ENCODE measurements at places on chromosomes 4 and X.
A peak's percentile ranks its signal among the peaks of the same experiment; 100 is the strongest.

GRCh38 chr4:122762520-122762919 is 30.0 kb downstream of the BBS12 start:
- DNase-seq, result no peak

DNA sequence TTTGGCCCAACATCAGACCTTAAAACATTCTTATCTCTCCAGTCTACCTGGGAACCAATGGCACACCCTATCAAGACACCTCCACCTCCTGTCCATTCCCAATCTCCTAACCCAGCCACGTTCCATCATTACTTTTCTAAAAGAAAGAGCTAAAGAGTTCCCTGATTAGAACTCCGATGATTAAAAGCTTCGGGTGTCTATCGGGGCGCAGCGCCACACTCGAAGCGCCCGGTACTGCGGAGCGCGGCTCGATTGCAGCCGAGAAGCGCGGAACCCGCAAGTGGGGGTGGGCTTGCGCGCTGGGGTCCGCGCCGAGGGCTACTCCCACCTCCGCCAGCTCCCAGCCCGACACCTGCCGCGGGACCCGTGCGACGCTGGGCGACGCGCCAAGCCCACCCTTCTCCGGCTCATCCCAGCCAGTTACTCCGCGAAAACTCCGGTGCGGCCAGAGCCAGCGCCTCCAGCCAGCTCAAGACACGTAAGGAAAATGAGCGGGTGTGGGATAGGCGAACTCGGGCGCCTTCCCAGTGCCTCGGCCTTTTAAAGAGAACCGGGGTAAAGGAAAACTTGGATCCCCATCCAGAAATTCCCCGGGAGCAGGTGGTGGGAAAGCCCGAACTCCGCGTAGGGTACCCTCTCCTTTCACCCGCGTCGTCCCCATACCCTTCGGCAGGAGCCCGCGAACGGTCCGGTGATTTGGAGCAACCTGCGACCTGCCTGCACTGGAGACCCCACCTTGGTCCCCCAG is 593 bp downstream of the NPY1R start:
- DNase-seq, result peak; percentile 36

DNA sequence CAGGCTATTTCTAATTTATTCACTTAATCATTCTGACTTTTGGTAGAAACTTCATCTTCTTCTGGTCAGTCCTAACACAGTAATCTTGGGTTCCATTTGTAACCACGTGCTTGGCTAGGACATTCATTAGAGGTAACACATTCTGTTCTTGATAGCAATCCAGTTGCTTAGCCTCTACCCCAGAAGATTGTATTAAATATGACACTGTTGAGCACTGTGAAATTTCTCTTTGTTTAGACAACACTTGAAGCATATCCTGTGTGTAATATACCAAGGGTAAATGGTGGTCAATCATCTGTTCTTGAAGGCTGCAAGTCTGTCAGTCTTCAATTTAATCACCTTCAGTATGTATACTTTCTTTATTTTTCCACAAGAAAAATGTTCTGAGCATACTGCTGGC is 523.0 kb downstream of the ANKRD50 start:
- DNase-seq, result no peak

GRCh38 chr4:151315212-151315886 is 10.1 kb downstream of the SH3D19 start:
- no peak for DNase-seq

GRCh38 chrX:39431893-39432292 is 630.6 kb downstream of the MID1IP1 start:
- no peak for DNase-seq

All from cardiac muscle cell (in vitro differentiated cells and primary cell).